ENCODE measurements at places on chromosomes 3 and 15. TPM values are rescaled to one million over a fixed set of nuclear protein-coding genes. Genes with fewer than 3 reads are reported as not detected.

Gene SOX14
- total RNA-seq = not detected

Gene OR5K3
- not detected for total RNA-seq

Gene PPP2R3A
- total RNA-seq = 14.6 TPM

Gene GOLGA8T
- not detected for total RNA-seq

Gene CIP2A
- total RNA-seq = 33.7 TPM

Gene GAP43
- total RNA-seq = not detected

Gene IQCF5
- not detected for total RNA-seq

DNA sequence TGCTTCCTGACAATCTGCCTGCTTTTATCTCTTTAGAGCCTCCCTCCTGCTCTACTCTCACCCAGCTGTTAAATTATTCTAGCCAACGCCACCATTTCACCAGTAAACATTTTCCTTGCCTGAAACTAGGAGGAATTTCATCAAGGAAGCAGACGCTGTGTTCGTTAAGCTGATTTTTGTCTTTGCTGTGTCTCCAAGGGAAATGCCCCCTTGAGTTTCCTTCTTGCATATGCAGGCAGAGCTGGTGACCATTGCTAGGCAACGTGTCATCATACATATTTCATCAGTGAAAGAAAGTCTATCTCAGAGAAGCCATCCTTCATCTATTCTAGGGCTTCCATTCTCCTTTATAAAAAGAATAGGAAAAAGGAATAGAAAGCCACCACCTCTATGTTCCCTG lies 87.0 kb upstream of the ST8SIA2 start:
- no peak for DNase-seq

- no peak for DNase-seq
Measured at GRCh38 chr3:139527265-139527664, 12.3 kb downstream of the RBP1 start.

Gene RETNLB
- total RNA-seq = not detected

Gene TJP1
- total RNA-seq = 128 TPM

DNA sequence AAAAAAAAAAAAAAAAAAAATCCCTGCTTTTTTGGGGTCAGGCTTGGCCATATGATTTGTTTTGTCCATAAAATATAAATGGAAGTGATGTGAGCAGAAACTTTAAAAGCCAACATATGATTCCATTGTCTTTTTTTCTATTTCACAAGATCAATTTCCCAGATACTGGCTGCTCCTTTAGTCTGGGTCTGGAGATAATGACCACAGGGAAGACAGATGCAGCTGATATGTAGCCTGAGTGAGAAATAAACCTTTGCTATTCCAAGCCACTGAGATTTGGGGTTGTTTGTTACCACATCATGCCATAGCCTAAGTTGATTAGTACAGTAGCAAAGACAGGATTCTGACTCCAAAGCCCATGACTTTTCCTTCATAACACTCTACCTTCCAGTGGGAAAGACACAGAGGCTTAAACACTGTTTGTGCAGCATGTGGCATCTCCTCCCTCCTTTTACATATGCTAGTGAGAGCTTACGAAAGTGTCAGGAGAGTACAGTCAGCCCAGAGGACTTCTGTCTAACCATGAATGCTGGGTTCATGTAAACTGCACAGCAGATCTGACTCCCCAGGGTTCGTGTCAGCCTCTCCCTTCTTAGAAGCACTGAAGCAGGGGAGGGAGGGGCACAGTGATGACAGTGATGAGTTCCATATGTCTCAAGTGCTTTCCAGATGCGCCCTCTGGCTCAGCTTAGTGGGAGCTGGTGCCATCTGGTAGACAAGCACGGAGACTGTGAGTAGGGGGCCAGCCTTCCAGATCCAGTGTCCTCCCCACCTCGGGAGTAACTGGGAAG lies 36.7 kb upstream of the SLC7A14 start:
- no peak for DNase-seq

GRCh38 chr15:85112997-85113396 lies 131.3 kb downstream of the PDE8A start:
- DNase-seq = no peak

DNA sequence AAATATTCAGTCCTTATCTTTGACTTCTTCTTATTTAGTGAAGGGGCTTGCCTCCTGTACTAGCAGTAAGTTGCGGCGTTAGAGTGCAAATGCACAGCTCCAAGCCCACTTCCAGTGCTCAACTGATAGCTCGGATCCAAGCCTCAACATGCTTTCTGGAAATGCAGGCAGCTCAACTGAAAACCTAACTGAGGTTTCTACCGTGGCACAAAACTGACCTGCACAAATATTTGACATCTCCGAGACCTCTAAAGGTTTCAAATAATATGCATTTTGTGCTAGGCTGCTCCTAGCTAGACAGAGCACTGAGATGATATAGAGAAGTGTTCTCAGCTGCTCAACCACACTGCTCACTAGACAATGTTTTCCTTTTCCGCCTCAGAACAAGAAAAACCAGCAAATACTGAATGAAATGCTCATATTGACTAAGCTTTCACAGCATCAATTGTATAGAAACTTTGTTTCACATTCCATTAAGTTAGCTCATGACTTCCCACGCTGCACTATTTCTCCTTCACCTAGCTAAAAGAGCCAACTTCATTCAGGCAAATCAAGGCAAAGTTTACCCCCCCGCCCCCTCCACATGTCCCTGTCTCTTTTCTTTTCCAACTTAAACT lies 822 bp downstream of the ZNF385D start:
- no peak for DNase-seq

Gene ZDHHC19
- total RNA-seq = not detected

Data from endothelial cell of umbilical vein (primary cell).